LoVo (cell line): ENCODE measurements at places on chromosomes 1 and 21.

GRCh38 chr1:67831850-67832513 is 1.3 kb downstream of the GNG12 start:
- DNase-seq, result peak; percentile 81

DNA sequence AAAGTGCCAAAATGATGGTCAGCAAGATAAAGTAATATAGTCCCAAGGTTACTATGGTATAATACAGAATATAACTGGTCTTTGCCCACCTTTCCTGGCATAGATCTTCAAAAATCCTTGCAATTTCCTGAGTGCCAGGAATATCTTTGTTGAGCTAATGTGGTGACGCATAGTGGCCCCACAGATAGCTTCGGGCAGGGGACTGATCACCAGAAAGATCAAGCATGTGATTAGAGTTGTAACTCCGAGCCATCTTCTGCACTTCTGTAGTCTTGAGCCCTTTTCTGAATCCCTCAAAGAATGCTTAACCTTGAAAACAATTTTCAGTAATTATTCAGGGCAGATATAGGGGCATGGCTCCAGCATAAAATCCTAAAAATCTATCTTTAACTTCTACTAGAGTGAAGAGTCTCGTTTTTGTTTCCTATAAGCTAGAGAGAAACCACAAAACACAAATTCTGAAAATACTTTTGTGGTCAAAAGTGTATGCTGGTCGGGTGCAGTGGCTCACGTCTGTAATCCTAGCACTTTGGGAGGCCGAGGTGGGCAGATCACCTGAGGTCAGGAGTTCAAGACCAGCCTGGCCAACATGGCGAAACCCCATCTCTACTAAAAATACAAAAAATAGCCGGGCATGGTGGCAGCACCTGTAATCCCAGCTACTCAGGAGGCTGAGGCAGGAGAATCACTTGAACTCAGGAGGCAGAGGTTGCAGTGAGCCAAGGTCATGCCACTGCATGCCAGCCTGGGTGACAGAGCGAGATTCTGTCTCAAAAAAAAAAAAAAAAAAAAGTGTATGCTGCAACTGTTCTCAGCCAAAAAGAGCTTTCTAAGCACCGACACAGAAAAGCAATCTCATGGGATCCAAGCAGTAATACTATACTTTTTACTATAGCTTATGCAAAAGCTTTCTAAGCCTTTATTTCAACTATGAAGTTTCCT is 62.8 kb downstream of the NVL start:
- DNase-seq, result no peak

DNA sequence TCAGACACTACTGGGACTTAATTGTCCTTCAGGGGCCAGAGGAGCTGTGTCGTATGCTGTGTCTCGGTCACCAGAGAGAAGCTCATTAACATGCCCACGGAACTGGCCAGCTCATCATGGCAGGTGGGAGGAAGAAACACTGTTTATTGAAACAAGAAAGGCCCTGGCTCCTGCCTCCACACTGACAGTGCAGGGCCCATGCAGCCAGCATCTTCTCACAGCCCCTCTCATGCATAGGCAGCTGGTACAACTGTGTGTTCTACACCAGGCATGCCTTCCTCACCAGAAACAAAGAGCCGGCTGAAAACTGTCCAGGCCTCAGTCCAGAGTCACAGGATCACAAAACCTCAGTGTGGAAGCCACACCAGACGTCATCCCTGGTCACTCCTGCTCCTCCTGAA is 106.0 kb downstream of the UBE2U start:
- DNase-seq, result no peak

DNA sequence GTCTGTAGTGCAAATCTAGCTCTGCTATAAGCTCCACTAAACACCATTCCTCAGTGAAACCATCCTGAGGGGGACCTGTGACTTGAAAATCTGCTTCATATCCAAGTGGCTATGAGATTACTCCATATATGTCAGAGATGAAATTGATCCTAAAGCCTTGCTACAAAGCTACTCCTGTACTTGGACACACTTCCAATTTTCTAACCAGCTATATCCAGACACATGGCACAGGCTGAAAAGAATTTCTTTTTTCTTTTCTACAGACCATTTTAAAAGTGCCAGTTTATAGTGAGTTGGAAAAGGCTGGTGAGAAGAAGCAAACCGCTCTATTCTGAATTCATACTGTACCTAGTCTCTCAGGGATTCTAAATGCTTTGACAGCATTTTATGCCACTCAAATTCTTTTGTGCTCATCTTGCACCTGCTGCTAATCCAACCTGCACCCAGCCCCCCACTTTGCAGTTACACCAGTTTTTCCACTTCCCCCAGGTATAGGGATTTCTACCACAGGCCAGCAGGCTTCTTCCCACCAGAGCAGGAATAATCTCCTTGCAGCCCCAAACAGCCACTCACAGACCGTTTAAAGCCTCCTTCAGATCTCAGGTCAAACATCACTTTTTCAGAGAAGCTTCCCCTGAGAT is 112.5 kb downstream of the RERE start:
- no peak for DNase-seq

- DNase-seq, result peak; percentile 39
Measured at GRCh38 chr1:210292231-210292871, 36.4 kb upstream of the HHAT start.

GRCh38 chr1:169395955-169396354 is 28.0 kb downstream of the BLZF1 start:
- DNase-seq, result no peak

- no peak for DNase-seq
Measured at GRCh38 chr1:91653183-91653582, 152.5 kb downstream of the CDC7 start.

- no peak for DNase-seq
Measured at GRCh38 chr21:26148071-26148839, 22.3 kb downstream of the APP start.

DNA sequence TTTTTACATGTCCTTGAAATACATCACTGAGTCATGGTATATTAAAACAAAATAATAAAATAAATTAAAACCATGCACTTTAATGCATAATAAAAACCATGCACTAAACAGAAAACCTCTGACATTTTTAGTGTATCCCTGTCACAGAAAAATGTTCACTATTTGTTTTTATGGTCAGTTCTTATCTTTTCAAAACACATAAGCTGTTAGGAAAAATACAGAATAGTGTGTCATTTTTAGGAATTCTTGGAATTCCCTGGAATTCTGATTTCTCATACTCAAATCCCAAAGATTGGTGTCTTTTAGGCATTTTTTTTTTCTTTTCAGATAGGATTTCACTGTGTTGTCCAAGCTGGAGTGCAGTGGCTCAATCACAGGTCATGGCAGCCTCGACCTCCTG is 25.1 kb upstream of the TINAGL1 start:
- DNase-seq, result no peak

DNA sequence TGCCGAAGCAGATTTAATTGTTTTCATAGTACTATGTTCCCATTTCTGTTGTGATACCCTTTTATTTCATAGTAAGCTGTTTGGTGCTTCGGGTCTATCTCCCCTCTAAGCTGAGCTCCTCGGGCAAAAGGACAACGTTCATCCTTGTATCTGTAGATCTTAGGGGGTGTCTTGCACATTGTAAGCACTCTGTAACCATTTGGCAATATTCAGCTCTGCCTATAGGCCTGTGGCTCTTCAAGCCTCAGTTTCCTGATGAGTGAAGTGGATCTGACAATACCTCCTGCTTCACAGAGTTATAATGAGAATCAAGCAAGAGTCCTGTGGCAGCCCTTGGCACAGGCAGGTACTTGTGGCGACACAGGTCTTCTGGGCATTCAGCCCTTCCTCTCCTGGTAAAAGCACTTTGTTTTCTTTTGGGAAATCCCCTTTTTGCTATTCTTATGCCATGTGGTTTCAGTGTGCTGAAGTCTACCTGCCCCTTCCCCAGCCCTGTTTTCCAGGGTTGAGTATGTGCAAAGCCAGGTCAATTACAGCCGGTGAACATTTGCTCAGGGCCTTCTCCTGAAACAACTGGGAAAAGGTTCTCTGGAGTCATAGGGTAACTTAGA is 8.5 kb upstream of the EXO1 start:
- no peak for DNase-seq

- no peak for DNase-seq
Measured at GRCh38 chr1:10059342-10059718, 26.6 kb downstream of the UBE4B start.

DNA sequence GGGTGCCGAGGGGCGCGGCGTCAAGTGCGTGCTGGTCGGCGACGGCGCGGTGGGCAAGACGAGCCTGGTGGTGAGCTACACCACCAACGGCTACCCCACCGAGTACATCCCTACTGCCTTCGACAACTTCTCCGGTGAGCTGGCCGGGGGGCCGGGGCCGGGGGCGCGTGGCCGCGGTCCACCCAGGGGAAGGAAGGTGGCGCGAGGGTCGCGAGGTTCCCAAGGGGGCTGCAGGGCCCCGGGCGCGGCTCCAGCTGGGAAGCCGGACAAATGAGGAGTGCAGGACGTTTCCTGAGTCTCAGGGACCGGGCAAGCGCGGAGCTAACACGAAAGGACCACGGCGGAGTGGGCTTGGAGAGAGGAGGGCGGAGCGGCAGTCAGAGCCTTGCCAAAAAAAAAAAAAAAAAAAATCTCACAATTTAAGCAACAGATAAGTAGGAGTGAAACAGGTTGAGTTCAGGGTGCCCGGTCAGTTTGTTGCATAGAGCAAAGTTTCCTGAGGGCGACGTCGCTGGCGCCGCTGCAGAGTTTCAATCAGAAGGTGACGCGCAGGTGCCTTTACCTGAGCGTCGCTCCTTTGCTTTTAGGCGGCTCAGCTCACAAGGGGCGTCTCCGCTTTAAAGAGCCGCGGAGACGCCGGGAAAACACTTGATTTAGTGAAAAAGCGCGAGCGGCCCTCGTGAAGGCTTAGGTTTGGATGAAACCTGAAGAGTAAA is 750 bp downstream of the RHOU start:
- peak; percentile 46 for DNase-seq

- DNase-seq, result no peak
Measured at GRCh38 chr1:169945181-169945580, 51.5 kb upstream of the SCYL3 start.

- DNase-seq, result no peak
Measured at GRCh38 chr1:208254376-208254775, 10.2 kb upstream of the PLXNA2 start.

DNA sequence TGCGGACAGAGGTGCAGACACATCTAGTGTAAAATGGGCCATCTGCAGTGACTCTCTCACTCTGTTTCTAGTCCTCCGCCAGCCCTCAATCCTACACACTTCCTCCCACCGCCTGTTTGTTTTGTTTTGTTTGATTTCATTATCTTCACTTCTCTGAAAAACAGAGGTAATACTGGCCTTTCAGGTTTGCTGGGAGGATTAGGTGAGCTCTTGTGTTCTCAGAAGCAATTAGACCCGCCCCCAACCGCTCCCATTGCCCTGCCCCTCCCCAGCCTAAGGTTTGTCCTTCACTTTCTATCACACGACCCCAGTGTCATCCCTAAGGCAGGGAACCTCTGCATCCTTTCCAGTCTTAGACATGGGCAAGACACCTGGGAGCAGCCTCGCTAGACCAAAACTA is 43.2 kb upstream of the TACSTD2 start:
- no peak for DNase-seq

GRCh38 chr21:25879203-25879602 is 144.4 kb downstream of the GABPA start:
- DNase-seq, result no peak

- DNase-seq, result peak; percentile 35
Measured at GRCh38 chr1:28296401-28297261, 32.2 kb upstream of the MED18 start.

- DNase-seq, result no peak
Measured at GRCh38 chr1:2535455-2535854, 5.4 kb upstream of the HES5 start.

GRCh38 chr1:2383576-2383975 is 7.8 kb downstream of the MORN1 start:
- no peak for DNase-seq

GRCh38 chr1:168119750-168120149 is 17.0 kb downstream of the GPR161 start:
- DNase-seq, result no peak

DNA sequence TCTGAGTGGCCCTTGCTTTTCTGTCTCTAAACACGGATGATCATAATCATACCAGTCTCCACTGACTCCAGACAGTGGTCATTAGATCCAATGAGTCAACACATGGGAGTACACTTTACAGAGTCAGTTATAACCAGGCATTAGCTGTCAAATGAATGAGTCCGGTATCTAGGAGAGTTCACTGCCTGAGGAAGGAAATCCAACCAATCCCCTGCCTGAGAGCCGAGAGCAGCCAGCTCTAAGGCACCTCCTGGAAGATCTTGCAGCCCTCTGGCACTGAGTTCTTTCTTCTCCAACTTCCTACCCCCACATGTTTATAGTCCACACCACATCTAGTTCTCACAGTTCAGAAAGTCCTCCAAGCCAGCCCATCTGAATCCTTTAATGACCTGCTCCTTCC is 29.4 kb upstream of the RBM15 start:
- no peak for DNase-seq

- no peak for DNase-seq
Measured at GRCh38 chr1:175297291-175297690, 104.7 kb upstream of the KIAA0040 start.

DNA sequence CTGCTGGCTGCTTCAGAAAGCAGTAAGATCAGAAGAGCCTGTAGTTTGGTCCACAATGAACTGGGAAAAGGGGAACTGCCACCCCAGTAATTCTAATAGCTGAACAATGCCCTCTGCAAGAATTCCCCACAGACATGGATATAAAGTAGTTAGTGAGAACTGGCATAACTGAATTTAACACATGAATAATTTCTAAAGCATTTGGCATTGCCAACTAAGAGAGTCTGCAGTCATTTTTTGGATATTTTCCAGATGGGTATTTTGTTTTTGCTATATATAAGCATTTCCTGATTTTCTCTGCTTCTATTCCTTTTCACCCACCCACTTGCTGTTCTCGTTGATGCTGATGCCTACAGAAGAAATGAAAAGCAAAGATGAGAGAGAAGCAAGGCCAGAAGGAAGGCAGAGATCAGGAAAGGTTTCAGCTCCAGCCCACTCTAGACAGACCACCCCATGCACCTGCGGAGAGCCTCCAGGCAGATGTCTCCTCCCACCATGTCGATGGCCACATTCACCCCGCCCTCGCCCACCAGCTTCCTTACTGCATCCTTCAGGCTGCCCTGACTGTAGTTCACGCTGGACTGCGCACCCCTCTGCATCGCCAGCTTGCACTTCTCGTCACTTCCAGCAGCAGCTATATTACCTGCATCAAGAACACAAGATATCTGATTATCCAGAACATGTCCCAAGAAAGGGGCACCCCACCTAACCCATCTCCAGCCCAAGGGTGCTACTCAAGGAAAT is 55.9 kb upstream of the SEC16B start:
- DNase-seq, result no peak

GRCh38 chr1:245232931-245233330 is 78.1 kb downstream of the KIF26B start:
- DNase-seq, result no peak
